ENCODE measurements at places on chromosomes 6 and 20.
A peak's percentile ranks its signal among the peaks of the same experiment; 100 is the strongest.

- no peak overlapping the region for H3K27ac ChIP-seq
- no peak for DNase-seq
- no peaks in the 10 kb centered on the region for H3K27me3 ChIP-seq
- no peak overlapping the region for H3K4me3 ChIP-seq
- no peaks in the 10 kb centered on the region for H3K36me3 ChIP-seq
- no peaks in the 10 kb centered on the region for H3K4me1 ChIP-seq
Measured at GRCh38 chr20:59378396-59378795, 78.0 kb downstream of the EDN3 start.

DNA sequence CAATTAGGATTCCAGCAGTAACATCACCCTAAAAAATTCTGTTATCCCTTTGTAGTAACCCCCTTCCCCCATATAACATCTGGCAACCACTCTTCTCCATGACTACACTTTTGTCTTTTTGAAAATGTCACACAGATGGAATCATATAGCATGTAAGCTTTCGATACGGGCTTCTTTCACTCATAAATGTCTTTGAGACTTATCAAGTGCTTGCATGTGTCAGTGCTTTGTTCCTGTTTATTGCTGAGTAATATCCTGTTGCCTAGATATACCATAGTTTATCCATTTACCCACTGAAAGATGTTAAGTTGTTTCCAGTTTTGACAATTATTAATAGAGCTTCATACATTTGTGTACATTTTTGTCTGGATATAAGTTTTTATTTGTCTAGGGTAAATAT is 10.4 kb upstream of the SNPH start:
- H3K27ac ChIP-seq, result no peak overlapping the region
- no peak for DNase-seq
- no peaks in the 10 kb centered on the region for H3K27me3 ChIP-seq
- no peaks in the 10 kb centered on the region for H3K4me1 ChIP-seq

DNA sequence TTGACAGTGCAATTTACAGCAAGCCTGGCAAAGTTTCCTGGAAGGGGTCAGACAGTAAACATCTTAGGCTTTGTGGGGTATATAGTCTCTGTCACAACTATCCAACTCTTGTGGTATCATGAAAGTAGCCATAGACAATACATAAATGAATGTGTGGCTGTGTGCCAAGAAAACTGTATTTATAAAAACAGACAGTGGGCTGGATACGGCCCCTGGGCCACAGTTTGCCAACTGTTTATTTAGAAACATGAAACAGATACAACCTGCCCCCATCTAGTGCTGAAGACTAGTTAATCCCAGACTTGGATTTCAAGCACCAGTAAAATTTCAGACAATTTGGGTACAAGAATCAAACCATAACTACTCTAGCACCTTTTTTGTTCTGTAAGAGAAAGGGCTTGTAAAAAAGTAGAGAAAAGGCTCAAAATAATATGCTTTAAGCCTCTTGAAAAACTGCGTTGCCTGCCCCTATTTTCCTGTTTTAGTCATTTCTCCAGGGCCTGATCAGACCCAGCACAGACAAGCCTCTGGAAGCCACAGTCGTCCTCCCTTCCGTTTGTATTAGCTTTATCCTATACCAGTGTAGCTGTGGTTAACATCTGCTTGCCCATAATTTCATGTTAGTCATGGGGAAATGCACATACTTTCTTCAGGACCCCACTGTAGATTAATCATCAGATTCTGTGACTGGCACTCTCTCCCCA is 30.8 kb downstream of the JAG1 start:
- no peaks in the 10 kb centered on the region for H3K27me3 ChIP-seq
- H3K4me1 ChIP-seq, result no peaks in the 10 kb centered on the region
- peaks cover 22% of the 10 kb centered on the region for H3K36me3 ChIP-seq
- DNase-seq, result no peak
- H3K4me3 ChIP-seq, result no peak overlapping the region
- H3K27ac ChIP-seq, result no peak overlapping the region

GRCh38 chr6:18431581-18431980 is 44.4 kb downstream of the RNF144B start:
- no peak overlapping the region for H3K4me3 ChIP-seq
- no peaks in the 10 kb centered on the region for H3K36me3 ChIP-seq
- DNase-seq, result no peak
- H3K27me3 ChIP-seq, result no peaks in the 10 kb centered on the region
- H3K27ac ChIP-seq, result no peak overlapping the region

- H3K4me3 ChIP-seq, result no peak overlapping the region
- no peaks in the 10 kb centered on the region for H3K4me1 ChIP-seq
- DNase-seq, result no peak
- no peaks in the 10 kb centered on the region for H3K36me3 ChIP-seq
Measured at GRCh38 chr6:8361259-8361658, 74.1 kb downstream of the SLC35B3 start.

- H3K27ac ChIP-seq, result no peak overlapping the region
- no peak for DNase-seq
- H3K36me3 ChIP-seq, result no peaks in the 10 kb centered on the region
- no peaks in the 10 kb centered on the region for H3K4me1 ChIP-seq
- H3K4me3 ChIP-seq, result no peak overlapping the region
Measured at GRCh38 chr6:42751055-42751454, 5.2 kb upstream of the TBCC start.

DNA sequence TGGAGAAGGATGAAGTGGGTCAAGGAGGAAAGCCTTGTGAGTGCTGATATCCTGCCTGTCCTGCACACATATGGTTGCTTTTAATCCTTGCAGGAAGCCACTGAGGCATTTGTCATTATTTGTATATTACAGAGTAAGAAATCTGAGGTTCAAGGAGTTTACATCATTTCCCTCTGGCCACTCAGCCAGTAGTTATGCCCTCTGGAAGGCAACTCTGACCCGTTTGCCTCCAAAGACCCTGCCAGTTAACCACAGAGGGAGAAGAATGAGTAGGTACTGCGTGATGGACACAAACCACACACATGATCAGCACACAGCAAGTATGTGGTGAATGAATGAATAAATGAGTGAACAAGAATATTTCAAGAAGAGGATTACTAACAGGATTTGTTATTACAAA is 7.9 kb upstream of the FAM210B start:
- no peaks in the 10 kb centered on the region for H3K4me1 ChIP-seq
- H3K27me3 ChIP-seq, result no peaks in the 10 kb centered on the region
- no peak for DNase-seq

DNA sequence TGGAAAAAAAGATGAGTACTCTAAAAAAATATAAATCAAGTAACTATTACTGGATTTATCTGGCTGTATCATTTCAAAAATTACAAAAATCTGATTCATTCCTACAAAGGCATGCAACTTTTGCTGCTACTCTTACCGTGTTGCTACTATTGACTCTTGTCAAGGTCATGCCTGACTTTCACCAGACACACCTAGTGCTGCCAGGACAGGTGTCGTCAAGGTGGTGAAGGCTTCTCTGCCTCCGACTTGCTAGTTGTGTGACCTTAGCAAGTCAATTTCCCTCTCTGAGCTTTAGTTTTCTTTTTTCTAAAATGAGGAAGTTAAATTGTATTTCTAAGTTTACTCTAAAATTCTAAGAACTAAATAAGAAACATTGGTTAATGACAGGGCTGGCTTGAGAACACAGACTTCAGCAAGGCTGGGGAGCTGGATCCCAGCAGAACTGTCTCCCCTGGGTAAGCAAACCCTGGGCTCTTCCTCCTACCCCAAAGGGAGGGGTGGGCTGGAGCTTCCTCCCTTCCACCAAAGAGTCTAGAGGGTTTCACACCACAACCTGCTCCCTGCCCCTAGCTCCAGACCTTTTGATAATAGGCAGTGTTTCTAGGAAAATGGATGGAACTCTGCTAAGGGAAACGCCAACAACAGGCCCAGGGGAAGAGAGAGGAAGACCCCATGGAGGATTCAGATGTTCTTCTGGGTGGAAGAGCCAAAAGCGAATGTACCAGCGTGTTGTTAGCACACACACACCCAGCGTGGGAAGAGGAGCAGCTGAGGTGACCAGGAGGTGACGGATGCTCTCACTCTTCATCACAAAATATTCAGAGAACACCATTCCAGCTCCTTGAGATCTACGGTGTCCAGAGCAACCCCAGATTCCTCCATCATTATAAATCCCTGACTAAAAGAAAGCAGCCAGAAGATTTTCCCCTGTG is 47.9 kb upstream of the CITED2 start:
- H3K4me3 ChIP-seq, result no peak overlapping the region
- H3K27ac ChIP-seq, result no peak overlapping the region
- no peaks in the 10 kb centered on the region for H3K4me1 ChIP-seq

DNA sequence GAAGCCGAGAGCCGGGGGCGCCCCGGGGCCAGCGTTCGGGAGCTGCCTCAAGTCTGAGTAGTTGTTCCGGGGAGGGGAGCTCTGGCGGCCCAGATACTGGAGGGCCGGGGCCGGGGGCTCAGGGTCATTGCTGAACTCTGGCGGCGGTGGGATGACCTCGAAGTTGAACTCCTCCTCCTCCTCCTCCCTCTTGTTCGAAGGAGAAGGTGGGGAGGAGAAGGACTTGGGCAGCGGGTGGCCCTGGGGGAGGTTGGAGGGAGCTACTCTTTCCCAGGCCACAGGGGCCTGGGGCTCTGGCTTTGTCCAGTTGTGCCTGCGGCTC is 37.7 kb downstream of the C6orf132 start:
- no peaks in the 10 kb centered on the region for H3K36me3 ChIP-seq
- no peaks in the 10 kb centered on the region for H3K27me3 ChIP-seq
- H3K4me3 ChIP-seq, result peak overlapping the region; percentile 69

DNA sequence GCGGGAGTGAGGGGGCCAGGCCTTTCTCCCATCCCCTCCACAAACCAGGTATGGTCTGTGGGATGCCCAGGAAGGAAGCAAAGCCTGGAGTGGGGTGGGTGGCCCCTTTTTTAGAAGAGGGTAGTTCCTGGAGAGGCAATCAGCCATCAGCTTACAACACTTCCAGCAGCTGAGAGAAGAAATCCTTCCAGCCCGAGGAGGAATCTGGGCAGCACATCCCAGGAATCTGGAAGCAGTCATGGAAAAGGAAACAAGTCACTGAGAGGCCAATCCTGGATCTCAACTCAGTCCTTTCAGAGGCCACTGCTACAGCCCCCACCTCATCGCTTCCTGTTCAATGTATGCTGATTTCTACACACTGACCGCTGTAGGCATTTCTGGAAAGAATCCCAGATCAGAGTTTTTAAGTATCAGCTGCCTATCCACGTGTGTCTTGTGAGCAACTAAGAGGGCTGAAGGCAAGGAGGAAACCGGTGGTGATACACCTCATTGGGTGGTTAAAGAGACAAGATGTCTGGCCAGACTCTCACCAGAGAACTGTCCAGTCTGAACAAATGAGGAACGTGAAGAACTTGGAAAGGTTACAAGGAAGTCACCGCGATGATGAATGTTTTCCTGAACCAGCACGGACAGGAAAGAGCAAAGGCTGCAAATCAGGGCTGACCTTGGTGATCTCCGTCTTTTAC is 92.9 kb upstream of the SHLD1 start:
- H3K27me3 ChIP-seq, result no peaks in the 10 kb centered on the region
- no peak overlapping the region for H3K4me3 ChIP-seq
- no peak for DNase-seq

- H3K27me3 ChIP-seq, result no peaks in the 10 kb centered on the region
- no peaks in the 10 kb centered on the region for H3K4me1 ChIP-seq
- H3K36me3 ChIP-seq, result no peaks in the 10 kb centered on the region
- no peak for DNase-seq
Measured at GRCh38 chr6:78505178-78505577, 362.2 kb upstream of the IRAK1BP1 start.

DNA sequence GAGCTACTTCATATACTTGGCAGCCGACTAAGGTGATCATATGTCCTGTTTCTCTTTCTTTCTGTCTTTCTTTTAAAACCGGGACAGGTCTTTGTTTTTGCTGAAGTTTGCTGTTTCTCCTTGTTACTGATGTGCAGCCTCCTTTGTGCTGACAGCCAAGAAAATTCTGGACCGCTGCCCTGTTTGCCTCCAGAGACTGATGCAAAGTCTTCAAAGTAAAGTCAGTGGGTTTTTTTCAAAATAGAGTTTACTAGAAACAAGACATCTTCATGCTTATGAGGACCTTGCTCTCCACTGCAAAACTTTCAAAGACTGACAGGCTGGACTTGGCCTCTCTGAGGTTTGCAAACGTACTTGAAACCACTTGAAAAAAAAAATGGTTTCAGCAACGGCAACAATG is 510.5 kb upstream of the MAP3K7 start:
- no peaks in the 10 kb centered on the region for H3K36me3 ChIP-seq
- no peak overlapping the region for H3K27ac ChIP-seq
- H3K27me3 ChIP-seq, result no peaks in the 10 kb centered on the region
- no peaks in the 10 kb centered on the region for H3K4me1 ChIP-seq

DNA sequence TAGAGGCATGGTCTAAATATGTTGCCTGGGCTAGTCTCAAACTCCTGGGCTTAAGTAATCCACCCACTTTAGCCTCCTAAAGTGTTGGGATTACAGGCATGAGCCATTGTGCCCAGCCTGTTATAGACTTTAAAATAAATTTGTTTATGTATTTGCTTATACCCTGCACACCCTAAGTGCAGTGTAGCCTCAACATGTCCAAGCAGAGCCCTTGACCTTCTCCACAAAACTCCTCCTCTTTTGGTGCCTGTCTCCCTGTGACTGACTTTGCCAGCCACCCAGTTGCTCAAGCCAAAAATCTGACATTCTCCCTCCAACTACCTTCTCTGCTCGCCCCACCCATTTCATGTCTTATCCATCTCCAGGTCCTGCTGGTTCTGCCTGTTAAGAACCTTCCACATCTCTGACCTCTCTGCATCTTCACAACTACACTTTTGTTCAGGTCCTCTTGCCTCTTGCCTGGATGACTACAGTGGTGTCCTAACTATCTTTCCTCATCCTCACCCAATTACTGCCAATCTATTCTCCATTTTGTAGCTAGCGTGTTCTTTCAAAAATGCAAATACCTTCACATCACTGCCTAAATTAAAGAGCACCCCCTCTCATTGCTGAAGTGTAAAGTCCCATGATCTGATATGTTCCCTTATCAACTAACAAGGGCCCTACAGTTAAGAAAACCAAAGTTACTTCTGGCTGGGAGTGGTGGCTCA is 11.2 kb upstream of the KIFC1 start:
- H3K36me3 ChIP-seq, result no peaks in the 10 kb centered on the region
- no peak for DNase-seq
- H3K4me1 ChIP-seq, result no peaks in the 10 kb centered on the region
- no peak overlapping the region for H3K4me3 ChIP-seq
- H3K27ac ChIP-seq, result no peak overlapping the region

DNA sequence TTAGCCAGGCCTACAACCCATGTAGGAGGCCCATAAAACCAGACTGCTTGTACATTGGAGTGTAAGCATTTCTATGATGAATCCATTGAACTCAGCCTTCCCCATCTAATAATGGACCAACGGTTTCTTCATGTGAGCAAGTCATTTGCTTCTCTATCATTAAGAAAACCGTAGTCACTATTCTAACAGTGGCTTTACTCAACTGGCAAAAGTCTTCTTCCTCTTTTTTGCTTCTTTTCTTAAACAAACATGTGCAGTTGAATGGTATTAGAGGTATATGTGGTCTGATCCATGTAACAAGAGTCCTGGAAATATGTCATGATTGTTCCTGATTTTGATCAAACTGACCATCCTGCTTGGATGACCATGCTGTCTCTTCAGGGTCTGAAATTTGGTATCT is 132.4 kb upstream of the STXBP5 start:
- no peaks in the 10 kb centered on the region for H3K36me3 ChIP-seq
- DNase-seq, result no peak
- H3K27ac ChIP-seq, result no peak overlapping the region
- H3K4me1 ChIP-seq, result peaks cover 3% of the 10 kb centered on the region
